BJ (cell line): ENCODE measurements at places on chromosomes 16 and 17.

DNA sequence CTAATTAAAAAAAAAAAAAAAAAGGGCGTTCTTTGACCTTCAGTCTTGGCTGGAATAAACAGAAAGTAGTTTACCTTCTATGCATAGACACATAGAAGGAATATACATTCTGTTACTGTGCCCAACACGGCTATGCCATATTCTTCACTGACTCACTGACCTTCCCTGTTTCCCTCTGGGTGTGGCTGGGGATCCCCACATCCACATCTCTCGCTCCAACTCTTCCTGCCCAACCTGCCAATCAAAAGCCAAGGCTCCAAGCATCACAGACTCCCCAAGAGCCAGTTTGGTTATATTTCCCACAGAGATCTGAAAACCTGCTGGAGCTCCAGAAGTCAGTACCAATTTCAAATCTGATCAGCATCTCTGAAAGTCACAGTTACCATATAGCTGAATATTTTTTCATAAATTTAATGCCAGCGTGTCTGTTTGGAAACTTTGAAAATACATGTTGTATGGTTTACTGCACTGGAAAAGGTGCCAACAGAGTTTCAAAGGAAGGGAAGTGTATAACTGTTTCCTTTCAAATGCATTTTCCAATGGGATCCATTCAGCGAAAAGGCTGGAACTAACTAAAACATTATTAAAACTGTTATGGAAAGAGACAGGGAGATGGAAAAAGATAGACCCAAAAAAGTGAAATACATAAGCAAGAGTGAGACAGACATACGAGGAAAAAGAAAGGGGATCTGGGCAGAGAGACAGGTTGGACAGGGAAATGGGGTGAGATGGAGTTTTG lies 91.8 kb downstream of the SMG6 start:
- no peak for DNase-seq

- no peak for DNase-seq
Observed at GRCh38 chr16:19110537-19111360, 3.0 kb upstream of the ITPRIPL2 start.

DNA sequence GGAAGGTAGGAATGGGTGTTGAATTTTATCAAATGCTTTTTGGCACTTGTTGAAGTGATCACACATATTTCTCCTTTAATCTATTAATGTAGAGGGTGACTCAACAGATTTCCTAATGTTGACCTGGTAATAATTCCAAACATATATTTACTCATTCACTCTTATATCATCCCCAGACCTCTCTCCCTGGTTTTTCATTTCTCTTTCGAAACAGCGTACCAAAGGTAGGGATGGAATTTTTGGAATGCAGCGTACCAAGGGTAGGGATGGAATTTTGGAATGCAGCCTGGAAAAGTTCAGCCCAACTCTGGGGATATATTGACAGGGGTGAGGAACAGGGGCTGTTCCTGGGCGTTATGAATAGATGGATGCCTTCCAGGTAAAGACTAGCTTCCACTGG lies 7.3 kb downstream of the KIF18B start:
- DNase-seq: no peak

- no peak for DNase-seq
Observed at GRCh38 chr16:69732101-69732500, 5.7 kb upstream of the NQO1 start.

GRCh38 chr17:64657610-64658125 lies 4.4 kb downstream of the SMURF2 start:
- no peak for DNase-seq

DNA sequence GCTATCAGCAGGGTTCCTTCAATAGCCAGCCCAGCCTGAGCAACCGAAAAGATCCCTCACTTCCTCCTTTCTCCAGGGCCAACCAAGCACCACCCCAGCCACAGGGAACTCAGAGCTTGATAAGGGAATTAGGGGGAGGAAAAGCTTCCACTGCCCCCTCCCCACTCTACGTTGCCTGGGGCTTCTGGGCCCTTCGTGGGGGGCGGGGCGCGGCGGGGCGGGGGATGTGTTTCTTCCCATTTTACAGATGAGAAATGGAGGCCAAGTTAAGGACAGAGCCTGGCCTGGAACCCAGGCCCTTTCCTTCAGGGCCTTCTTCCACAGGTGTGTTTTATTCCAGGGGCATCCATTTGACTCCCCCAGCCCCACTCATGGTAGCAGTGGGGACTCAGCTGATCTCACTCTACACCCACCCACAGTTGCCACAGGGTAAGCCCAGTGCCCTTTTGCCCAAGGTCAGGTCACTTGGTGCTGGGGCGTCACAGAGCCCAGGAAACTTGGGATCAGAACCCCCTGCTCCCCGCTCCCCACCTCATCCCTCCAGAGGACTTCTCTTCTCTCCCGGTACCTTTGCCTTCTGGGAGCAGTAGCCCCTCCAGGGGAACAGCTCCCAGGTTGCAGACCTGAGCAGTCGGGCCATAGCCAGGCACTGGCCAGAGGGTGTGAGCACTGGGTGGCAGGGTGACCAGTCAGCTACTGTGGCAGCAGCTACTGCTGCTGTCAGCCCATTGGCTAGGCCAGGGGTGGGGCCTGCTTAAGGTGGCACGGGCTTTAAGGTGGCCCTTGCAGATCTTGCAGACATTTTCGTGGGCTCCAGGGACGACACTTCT lies at the start of gene LDHD:
TSS of gene LDHD (minus strand) at position 700 of the 830 bp plus-strand sequence. CDS start at position 640, 60 bp downstream.
- no peak for DNase-seq

DNA sequence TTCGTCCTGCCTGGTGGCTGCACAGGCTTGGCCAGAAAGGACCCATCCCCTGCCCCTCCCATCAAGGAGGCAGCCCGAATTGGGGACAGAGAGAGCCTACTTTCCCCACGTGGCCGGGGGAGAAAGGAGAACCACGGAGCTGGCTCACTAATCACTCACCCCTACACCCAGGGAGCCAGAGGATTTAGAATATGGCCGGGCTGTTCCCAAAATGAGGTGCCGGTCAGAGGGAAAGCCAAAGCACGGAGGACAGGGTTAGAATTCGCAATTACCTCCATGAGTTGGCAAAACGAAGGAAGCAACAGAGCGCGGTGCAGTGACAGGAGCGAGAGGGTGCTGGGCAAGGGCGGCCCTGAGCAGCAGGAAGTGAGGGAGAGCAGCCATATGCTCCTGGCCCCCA lies 33.1 kb downstream of the SHISA6 start:
- no peak for DNase-seq

DNA sequence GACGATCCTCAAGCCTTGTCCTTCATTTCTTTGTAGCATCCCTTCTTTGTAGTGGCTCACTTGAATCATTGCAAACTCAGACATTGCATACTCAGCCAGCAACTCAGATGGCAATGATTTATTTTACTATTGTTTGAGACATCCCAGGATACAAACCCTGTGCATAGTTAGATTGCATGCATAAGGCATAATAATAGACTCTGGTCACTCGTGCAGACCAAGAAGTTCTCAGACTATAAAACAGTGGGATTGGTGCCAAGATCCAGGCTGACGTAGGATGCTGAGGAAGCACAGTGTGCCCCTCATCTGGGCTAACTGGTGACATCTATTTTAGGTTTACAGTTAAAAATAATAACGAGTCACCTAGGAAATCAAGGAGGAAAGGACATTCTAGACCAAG lies 142.3 kb downstream of the PMP22 start:
- peak; percentile 10 for DNase-seq

- DNase-seq: no peak
Observed at GRCh38 chr17:416293-417206, 63.9 kb upstream of the RPH3AL start.

DNA sequence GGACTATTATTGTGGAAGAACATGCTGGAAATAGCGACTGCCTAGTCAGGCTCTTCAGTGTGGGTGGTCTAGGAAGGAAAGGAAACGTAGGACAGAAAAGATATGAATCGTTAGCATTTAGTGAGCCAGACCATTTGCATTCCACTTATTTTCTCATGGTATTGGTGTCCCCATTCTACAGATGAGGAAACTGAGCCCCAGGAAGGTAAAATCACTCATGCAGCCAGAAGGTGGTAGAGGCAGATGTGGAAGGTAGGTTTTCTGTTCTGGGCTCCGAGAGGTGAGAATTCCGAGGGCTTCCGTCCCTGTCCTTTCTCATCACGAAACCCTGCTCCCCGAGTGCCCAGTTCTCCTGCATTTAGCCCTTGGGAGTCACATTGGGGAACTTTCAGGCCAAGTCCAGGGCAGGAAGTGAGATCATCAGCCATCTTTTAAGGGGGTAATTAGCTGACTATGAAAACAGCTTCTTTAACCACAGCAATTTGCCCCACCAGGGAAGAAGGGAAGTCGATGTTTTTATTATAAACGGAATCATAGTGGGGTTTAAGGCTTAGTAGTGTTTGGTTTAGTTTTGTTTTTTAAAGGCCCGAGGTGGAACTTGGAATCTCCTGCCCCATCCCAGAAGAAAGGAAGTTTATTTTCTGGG lies 110.7 kb upstream of the IRX3 start:
- no peak for DNase-seq

- no peak for DNase-seq
Observed at GRCh38 chr16:5903832-5904231, 806.2 kb upstream of the EEF2KMT start.

DNA sequence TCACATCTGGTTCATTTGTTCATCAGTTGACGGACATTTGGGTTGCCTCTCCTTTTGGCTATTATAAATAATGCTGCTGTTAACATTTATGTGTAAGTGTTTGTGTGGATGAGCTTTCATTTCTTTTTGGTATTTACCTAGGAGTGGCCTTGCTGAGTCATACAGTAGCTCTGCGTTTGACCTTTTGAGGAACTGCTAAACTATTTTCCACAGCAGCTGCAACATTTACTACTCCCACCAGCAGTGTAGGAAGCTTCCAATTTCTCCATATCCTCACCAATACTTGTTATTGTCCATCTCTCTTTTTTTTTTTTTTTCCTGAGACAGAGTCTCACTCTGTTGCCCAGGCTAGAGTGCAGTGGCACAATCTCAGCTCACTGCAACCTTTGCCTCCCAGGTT lies 20.7 kb upstream of the PLCG2 start:
- no peak for DNase-seq

DNA sequence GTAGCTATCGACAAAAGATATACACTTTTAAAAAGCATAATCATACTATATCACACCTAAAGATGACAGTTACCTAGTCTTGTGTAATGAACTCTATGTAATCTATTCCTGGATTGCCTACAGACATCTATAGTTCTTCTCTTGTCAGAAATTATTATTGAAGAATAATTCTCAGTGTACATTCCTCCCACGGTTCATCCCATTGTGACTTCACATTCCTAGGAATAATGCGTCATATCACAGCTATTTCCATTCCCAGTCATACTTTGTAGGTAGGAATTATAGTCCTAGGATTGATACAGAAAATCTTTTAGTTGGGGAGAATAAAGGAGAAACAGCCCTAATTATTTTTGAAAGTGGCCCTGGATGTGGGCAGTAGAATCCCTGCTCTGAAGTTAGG lies 44.0 kb upstream of the ABCC11 start:
- no peak for DNase-seq

- no peak for DNase-seq
Observed at GRCh38 chr16:24015923-24016322, 180.1 kb downstream of the PRKCB start.

- DNase-seq: no peak
Observed at GRCh38 chr17:48173191-48173984, 65.8 kb downstream of the SNX11 start.

DNA sequence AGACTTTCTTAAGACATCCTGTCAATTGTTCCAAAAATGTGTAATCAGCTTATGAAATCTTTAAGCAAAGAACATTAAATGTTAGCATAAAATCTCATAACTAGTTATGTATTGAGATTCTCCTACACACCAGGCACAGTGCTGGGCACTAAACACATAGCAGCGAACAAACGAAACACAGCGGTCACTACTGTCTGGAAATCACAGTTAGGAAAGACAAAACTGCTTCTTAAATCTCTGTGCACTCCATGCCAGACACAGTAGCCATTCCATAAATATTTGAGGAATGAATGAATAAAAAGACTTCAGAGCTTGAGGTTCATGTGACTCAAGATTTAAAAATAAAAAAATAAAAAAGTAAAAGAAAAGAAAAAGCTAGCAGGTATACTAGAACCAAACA lies 20.1 kb downstream of the TOX3 start:
- DNase-seq: no peak

DNA sequence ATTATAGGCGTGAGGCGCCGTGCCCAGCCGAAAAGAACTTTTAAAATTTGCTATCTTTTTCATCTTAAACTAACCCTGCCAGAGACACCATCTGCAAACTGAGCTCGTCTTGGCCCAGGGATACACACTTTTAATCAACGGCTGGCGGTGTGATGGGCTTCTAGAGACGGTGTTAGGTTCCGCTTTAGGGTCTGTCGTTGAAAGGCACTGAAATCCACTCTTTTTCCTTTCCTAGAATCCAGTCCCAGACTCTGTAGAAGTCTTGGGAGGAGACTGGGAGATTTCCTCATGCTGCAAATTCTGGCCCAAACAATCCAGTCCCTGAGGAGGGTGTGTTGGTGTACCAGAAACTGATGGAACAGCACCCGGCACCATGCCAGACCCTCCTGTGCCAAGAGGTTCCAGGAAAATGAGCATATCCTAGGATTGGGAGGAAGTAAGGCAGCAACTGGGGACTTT lies 52.0 kb upstream of the TEX2 start:
- DNase-seq: no peak

DNA sequence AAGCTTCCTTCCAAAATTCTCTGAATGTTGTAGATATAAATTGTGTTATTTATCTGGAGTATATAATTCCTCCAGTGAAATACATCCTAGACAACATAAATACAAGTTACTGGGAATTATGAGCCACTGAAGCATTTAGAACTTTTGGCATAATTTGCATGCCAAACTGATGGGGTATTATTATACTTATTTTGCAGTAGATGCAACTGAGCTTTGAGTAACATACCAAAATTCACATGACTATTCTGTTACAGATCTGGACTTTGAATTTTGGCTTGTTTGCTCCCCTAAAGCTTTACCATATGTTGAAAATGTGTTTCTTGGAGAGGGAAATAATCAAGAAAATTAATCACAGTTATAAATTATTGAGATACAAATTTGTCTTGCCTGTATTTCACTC lies 372.5 kb downstream of the CDH11 start:
- DNase-seq: no peak

GRCh38 chr17:32831223-32831622 lies 45.7 kb downstream of the MYO1D start:
- no peak for DNase-seq

- DNase-seq: no peak
Observed at GRCh38 chr16:75392906-75393305, 40.4 kb downstream of the CFDP1 start.
